Thymus (tissue), 14 donors: ENCODE measurements at places on chromosomes 1 and 21. TPM values are rescaled to one million over a fixed set of nuclear protein-coding genes. Genes with fewer than 3 reads are reported as not detected.

The LRRIQ3 gene
- 1.3 TPM for polyA plus RNA-seq

GRCh38 chr21:41926117-41926806 lies 27.6 kb downstream of the C2CD2 start:
- peak; percentile 87 for DNase-seq

The TEDDM1 gene
- polyA plus RNA-seq = 0.02 TPM

GRCh38 chr1:200483491-200484143 lies 73.8 kb upstream of the ZNF281 start:
- no peak for DNase-seq

GRCh38 chr1:183435497-183435896 lies 17.3 kb upstream of the NMNAT2 start:
- DNase-seq = no peak
